ENCODE measurements at places on chromosomes 2 and 18. TPM values are rescaled to one million over a fixed set of nuclear protein-coding genes. Genes with fewer than 3 reads are reported as not detected.

NEDD4L gene
- 14.5 TPM for total RNA-seq

CLASP1 gene
- total RNA-seq, result 40.1 TPM

FZD7 gene
- 11.6 TPM for total RNA-seq

FER1L5 gene
- not detected for total RNA-seq

DSG2 gene
- 16.7 TPM for total RNA-seq

SAG gene
- under 0.01 TPM for total RNA-seq

ATG9A gene
- total RNA-seq, result 56.8 TPM

PFN4 gene
- 0.81 TPM for total RNA-seq

GAL3ST2 gene
- total RNA-seq, result 3.8 TPM

AQP12B gene
- total RNA-seq, result under 0.01 TPM

HOXD11 gene
- total RNA-seq, result not detected

LCT gene
- 0.27 TPM for total RNA-seq

SERPINB3 gene
- not detected for total RNA-seq

DSC3 gene
- total RNA-seq, result not detected

FSHR gene
- under 0.01 TPM for total RNA-seq

SP140 gene
- total RNA-seq, result 1.3 TPM

STPG4 gene
- not detected for total RNA-seq

LHCGR gene
- not detected for total RNA-seq

FN1 gene
- 0.54 TPM for total RNA-seq

GKN1 gene
- not detected for total RNA-seq

PLCL1 gene
- 0.27 TPM for total RNA-seq

RNF152 gene
- total RNA-seq, result 0.27 TPM

ECEL1 gene
- 0.27 TPM for total RNA-seq

SERPINB4 gene
- not detected for total RNA-seq

APLF gene
- total RNA-seq, result 5.4 TPM

EPHA4 gene
- 0.27 TPM for total RNA-seq

IL1R2 gene
- total RNA-seq, result not detected

TRIM43 gene
- not detected for total RNA-seq

Data from hematopoietic multipotent progenitor cell (in vitro differentiated cells).